Activated CD4-positive, alpha-beta T cell treated with anti-CD3 and anti-CD28 coated beads, Interleukin-2, amount 10 ng/mL, durations not matched to agents 24 days and 14 days (primary cell): ENCODE measurements at places on chromosomes 7 and 10. TPM values are rescaled to one million over a fixed set of nuclear protein-coding genes. Genes with fewer than 3 reads are reported as not detected.
A peak's percentile ranks its signal among the peaks of the same experiment; 100 is the strongest.

CNNM1 gene
- 0.28 and 0.44 TPM in 2 replicates for total RNA-seq

MAT1A gene
- total RNA-seq: not detected in 2 replicates

- DNase-seq: peak; percentile 74
Observed at GRCh38 chr10:96511044-96511945, 2.4 kb downstream of the TLL2 start.

DNA sequence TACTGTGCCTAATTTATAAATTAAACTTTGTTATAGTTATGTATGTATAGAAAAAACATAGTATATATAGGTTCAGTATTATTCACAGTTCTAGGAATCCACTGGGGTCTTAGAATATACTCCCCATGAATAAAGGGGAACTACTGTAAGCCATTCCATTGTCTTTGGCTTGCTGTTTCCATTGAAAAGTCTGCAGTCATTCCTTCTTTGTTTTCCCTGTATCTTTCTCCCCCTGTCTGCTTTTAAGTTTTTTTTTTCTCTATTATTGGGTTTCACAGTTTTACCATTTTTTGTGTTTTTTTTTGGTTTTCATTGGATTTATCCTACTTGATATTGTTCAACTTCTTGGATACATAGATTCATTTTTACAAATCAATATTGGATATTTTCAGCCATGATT, 6.7 kb upstream of the PNLIP start:
- DNase-seq: no peak

FAM25G gene
- not detected in 2 replicates for total RNA-seq

- no peak for DNase-seq
Observed at GRCh38 chr10:77879710-77880109, 46.8 kb downstream of the DLG5 start.

- DNase-seq: no peak
Observed at GRCh38 chr7:134448356-134449229, 10.3 kb downstream of the AKR1B1 start.

DNA sequence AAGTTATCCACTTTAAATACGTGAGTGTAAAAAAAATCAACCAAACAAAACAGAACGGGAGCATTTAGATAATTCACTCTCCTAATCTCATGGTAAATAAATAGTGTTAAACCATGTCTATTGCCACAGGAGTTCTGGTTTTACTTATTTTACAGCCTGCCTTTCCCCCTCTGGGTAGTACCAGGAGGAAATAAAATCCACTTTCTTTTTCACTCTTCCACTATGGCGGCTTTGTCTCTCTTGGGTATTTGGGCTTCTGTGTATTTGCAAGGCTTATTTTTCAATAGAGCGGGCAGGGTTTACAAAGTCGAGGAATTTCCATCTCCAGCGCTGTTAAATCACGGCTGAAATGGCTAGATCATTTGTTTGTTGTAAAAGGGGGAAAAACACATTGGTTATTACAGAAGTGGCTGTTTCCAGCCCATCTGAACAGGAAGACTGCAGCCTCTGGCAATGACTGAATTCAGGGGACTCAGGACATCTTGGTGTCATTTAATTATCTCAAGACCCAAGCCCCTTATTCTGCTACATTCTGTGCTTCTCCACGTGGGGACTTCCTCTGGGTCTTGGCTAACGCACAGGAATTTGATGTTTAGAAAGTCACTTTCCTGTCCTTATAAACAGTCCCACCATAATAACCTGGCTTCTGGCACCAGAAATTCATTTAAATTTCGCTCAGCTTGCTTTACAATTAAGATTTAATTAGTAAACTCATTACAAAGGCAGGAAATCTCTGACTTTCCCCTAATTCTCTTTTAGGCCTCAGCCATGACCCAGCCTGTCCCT, 323.9 kb downstream of the GATA3 start:
- no peak for DNase-seq

GJD4 gene
- not detected in 2 replicates for total RNA-seq

- DNase-seq: no peak
Observed at GRCh38 chr7:124781418-124781817, 15.8 kb upstream of the GPR37 start.

UCMA gene
- not detected in 2 replicates for total RNA-seq

- no peak for DNase-seq
Observed at GRCh38 chr10:128275388-128276177, 149.4 kb upstream of the MKI67 start.

GRCh38 chr10:69361303-69361614, 55.5 kb downstream of the TACR2 start:
- no peak for DNase-seq

DNA sequence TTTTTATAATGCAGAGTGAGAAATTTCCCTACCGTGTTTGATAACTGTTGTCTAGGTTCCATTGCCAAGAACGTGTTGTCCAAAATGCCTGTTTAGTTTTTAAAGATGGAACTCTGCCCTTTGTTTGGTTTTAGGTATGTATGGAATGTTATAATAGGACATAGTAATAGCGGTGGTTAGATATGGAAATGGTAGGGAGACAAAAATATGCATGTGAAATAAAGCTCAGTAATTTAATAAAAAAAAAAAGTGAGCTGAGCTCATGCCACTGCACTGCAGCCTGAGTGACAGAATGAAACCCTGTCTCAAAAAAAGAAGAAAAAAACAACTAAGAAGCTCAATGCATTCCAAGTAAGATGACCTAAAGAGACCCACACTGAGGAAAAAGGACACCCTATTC, 72.9 kb downstream of the ZNF783 start:
- no peak for DNase-seq

YAE1 gene
- 14.2 and 14.3 TPM in 2 replicates for total RNA-seq

DNA sequence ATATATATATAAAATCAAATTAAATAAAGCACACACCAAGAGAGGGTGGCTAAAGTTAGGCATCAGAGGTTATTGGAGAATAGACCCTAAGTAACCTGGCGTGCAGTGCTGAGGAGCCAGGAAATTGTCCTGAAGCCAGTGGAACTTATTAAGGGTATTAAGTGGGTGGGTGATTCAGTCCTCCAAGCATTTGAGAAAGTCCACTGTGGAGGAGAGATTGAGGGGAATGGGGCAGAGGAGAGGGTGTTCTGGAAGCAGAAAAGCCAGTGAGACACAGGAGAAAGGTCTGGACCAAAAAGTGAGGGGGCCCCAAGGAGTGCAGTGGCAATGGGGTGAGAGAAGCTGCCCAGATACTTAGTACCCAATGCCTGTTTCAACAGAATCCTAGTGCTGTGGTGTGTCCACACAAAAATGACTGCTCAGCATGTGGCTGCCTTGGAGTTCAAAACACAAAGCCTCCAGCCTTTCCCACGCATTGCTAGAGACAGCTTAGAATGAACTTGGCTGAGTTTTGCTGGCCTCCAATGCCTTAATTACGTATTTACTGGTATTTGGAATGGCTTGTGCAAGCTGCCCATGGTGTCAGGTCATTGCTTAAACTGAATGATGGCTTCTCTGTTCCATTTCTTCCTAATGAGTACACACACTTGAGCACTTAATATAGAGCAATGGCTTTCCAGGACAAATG, 44.9 kb upstream of the CHST15 start:
- DNase-seq: no peak

DNA sequence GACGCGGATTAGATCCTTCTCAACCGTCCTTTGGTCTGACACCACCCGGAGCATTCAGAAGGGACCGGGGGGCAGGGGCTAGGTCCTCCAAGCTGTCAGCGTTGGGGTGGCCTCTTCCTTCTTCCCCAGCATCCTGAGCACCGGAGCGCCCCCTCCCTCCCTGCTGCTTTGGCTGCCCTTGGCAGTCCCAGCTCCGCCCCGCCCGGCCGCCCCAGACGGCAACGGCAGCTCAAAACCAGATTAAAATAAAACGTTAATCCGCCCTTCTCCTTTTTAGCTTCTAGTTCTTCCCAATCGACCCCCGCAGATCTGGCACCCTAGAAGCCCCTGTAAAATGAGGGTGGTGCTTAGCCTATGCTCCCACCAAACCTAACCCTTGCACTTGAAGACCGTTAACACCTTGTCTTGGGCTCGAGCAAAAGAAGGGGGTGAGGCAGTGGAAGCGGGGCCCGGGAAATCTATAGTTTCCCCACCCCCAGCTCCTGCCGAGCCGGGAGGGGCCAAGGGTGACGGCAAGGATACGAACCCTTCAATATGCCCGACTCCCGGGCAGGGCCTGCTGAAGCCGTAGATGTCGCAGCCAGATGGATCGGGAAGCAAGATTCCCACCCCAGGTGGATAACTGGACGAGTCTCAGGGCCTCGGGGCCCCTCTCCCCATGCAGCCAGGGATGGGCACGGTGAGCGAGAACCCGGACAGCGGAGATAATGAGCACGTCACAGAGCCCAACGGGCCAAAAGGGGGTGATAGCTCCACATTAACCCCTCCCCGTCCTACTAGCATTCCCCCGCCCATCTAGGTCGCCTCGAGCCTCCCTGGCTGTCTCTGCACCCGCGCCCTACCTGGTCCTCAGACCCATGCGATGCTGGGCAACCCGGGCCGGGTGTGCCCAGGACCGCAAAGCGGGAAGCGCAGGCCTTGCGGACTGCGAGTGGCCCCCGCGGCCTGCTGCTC, 169.7 kb downstream of the NRF1 start:
- DNase-seq: peak; percentile 73

DNA sequence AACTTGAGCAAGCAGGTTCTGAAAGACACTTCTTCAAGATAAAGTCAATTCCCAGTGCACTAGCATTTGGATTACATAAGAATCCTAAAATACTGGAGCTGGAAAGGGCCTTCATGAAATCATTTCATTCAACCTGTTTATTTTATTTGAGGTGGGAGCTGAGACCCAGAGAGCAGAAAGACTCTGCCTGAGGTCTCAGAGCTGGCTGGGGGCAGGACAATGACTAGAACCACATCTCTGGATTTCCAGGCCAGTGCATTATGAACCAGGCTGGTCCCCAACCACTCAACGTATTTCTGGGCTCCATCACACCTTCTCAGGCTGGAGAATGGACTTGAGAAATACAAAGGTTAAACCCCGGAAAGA, 8.4 kb downstream of the ANXA11 start:
- peak; percentile 51 for DNase-seq
